Peyer's patch (tissue), 4 donors: ENCODE measurements at places on chromosomes 1 and 21. TPM values are rescaled to one million over a fixed set of nuclear protein-coding genes. Genes with fewer than 3 reads are reported as not detected.

DNA sequence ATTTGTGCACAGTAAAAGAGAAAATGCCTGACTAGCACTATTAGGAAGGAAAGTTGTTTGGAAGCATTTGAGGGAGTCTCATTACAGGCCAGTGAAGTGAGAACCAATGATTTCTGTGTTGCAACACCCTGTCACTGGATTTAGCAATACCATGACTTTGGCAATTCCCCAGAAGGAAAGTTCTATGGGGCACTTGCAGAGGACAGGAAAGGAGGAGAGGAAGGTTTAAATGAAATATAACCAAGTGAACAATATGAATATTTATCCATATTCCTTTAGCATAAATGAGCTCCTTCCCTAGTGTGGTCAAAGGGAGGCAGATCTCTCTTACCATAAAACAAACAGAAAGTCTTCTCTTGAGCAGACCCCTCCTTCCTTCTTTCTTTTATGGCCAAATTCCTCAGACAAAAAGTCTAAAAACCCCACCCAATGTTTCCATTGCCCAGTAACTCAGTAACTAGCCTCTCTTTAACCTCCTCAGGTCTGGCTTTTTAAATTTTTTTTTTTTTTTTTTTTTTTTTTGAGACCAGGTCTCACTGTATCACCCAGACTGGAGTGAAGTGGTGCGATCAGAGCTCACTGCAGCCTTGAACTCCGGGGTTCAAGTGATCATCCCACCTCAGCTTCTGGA is 5.5 kb downstream of the TLR5 start:
- no peak for DNase-seq

GRCh38 chr1:11484321-11484655 is 5.3 kb downstream of the DISP3 start:
- no peak for DNase-seq

GRCh38 chr1:107499139-107499744 is 358.4 kb downstream of the NTNG1 start:
- DNase-seq, result no peak

DNA sequence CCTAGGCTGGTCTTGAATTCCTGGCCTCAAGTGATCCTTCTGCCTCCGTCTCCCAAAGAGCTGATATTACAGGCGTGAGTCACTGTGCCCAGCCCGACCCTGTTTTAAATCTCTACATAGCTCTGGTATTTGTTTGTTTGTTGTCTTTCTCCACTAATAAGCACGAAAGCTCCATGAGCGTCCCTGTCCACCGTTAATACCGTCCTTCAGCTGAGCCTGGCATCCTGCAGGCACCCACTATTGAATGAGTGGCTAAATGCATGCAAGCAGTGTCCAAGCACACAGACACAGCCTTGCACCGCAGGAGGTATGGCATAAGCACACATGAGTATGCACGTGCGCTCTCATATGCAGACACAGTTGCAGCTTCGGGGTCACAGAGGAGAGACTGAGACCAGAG is 4.5 kb upstream of the COL16A1 start:
- no peak for DNase-seq

DNA sequence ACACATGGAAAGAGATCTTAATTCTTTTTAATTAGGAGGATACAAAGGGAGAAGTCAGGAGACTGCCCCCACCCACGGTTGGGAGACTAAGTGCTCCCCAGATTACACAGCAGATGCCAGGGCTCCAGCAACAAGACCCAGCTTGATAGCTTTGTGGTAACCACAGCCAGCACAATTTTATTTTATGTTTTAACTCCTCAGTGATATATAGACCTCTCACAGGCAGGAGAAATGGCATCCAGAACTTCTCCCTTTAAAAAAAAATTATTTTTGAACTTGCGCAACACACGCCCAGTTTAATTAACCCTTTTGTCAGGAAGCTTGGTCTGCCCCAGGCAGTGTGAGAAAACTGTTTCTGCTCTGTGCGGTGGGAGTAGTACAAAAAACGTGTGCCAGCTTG is 62.6 kb upstream of the ACOT11 start:
- DNase-seq, result no peak

Gene PCP4
- not detected for total RNA-seq

GRCh38 chr1:64962441-64962840 is 3.9 kb downstream of the JAK1 start:
- peak; percentile 62 for DNase-seq

- no peak for DNase-seq
Measured at GRCh38 chr1:20089328-20090077, 19.5 kb downstream of the PLA2G5 start.

- no peak for DNase-seq
Measured at GRCh38 chr21:26148840-26149354, 21.7 kb downstream of the APP start.

GRCh38 chr21:42003051-42003461 is 7.1 kb downstream of the ZBTB21 start:
- no peak for DNase-seq

DNA sequence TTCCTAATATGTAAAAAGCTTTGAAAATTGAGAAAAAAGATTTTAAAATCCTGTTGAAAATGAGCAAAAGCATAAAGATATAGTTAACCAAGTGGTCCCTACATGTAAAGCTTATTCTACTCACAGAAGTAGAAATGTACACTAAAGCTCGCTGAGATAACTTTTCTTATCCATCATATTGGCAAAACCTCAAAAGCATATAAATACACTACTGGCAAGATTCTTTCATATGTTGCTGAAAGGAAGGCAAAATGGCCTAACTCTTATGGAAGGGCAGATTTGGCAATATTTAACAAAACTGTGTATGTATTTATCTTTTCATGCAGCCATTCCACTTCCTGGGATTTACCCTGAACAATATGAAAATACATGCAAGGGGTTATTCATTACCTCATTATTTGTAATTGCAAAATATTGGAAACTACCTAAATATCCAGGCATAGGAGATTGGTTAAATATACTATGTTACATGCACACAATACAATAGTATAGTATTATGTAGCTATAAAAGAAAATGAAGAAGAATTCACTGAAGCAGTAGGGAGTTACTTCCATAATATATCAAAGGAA is 43.2 kb upstream of the LYPLAL1 start:
- no peak for DNase-seq
